ENCODE measurements at places on chromosomes 11 and 22.
A peak's percentile ranks its signal among the peaks of the same experiment; 100 is the strongest.

DNA sequence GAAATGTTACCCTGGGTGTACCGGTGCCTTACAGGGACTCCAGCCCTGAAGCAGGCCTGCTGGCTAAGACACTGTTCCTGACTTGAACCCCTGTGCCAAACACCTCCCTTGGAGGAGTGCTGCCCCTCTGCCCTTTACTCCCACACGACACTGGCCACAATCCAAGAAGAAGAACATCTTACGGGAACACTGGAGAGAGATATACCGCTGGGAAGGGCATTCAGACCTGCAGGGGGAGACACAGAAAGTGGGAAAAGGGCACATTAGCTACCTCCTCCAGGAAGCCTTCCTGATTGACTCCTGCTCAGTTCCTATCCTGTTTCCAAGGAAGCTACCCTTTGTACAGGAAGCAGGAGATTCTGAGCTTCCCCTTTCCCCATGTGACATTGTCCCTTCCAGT is 18.7 kb downstream of the TMPRSS13 start:
- DNase-seq: no peak

- no peak for DNase-seq
Observed at GRCh38 chr11:23519194-23519593, 658.9 kb upstream of the CCDC179 start.

- no peak for DNase-seq
Observed at GRCh38 chr11:1055990-1056771, 18.5 kb upstream of the MUC2 start.

- DNase-seq: no peak
Observed at GRCh38 chr11:15073361-15074205, at the start of gene CALCB. Gene CALCB, plus strand, starts transcription at chr11:15073593. Its CDS starts 1,126 bp downstream, at chr11:15074719.

GRCh38 chr22:20441631-20442484 is 4.2 kb upstream of the SCARF2 start:
- DNase-seq: peak; percentile 27

Measured in NCI-H226 (cell line).